Activated T-cell treated with anti-CD3 and anti-CD28 coated beads for 24 hours (primary cell): ENCODE measurements at places on chromosomes 7 and 10.
A peak's percentile ranks its signal among the peaks of the same experiment; 100 is the strongest.

DNA sequence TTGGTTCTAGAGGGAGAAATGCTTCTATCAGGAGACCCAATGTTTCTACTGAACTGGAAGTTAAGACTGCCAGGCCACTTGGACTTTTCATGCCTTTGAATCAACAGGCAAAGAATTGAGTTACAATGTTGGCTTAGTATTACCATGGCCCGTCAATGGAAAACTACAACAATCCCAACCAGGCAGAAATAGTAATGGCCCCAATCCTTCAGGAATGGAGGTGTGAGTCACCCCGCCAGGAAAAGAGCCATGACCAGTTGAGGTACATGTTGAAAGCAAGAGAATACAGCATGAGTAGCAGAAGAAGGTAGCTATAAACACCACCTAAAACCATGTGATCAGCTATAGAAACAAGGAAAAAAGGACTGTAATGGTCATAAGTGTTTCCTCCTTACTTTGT lies 101.9 kb downstream of the DGKB start:
- no peak for DNase-seq

- no peak for DNase-seq
Observed at GRCh38 chr7:18667466-18667865, 171.9 kb downstream of the HDAC9 start.

GRCh38 chr10:113522460-113522859 lies 30.4 kb upstream of the HABP2 start:
- no peak for DNase-seq

GRCh38 chr10:541750-542371 lies 147.6 kb downstream of the DIP2C start:
- no peak for DNase-seq

GRCh38 chr7:152476551-152476950 lies 40.7 kb upstream of the KMT2C start:
- no peak for DNase-seq

DNA sequence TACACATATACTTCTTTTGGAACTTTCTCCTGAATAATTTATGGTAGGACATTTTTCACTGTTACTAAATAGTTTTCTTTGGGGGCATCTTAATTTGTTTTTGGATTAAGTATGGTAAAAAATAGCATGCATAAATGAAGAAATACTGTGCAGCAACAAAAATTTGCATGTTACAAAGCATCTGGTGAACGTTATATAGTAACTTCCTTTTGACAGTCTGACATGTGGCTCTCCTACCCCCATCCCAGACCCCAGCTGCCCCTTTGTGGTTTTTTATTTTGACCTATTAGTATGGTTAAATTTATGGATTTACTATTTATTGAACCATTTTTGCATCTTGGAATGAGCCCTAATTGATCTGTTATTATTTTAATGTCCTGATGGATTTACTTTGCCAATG lies 9.9 kb downstream of the TASOR2 start:
- no peak for DNase-seq

- no peak for DNase-seq
Observed at GRCh38 chr10:126842836-126843235, 62.4 kb upstream of the DOCK1 start.

GRCh38 chr7:106626376-106627164 lies 34.4 kb downstream of the CCDC71L start:
- no peak for DNase-seq

GRCh38 chr7:28408960-28409715 lies 3.2 kb upstream of the CREB5 start:
- DNase-seq: peak; percentile 51

DNA sequence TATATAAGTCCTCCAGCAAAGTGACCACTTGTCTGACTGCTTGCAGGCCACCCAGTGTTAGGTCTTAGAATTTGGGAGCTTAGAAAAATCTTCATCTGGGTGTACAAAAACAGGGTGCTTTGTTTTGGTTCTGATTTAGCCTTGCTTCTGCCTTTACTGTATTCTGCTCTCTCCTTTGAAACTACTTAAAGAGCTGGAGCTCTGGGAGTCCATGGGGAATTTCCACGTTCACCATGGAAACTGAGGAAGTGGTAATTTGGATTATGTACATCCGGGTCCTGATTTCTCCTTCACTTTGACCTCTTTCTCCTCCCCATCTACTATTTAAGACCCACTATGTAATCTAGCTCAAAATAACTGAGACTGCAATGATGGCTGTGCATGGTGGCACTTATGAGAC lies 103.0 kb downstream of the JAZF1 start:
- DNase-seq: no peak

- DNase-seq: no peak
Observed at GRCh38 chr10:61302124-61302523, 151.1 kb downstream of the TMEM26 start.

- peak; percentile 36 for DNase-seq
Observed at GRCh38 chr7:155412416-155413253, 45.3 kb upstream of the EN2 start.

DNA sequence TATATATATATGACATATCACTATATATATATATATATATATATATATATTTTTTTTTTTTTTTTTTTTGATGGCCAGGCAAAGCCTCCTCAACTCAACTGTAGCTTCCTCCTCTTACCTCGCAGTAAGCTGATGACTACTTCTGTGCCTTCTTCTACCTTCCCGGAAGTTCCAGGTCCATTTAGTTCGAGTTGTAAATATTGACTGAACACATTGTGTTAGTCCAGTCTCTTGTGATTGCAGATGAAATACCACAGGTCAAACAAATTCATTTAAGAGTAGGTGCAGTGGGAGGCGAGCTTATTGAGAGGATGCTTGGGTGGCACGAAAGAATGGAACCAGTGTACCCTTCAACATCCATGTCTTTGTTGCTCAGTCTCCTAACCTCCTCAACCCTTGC lies 144.6 kb downstream of the ST7 start:
- DNase-seq: no peak

DNA sequence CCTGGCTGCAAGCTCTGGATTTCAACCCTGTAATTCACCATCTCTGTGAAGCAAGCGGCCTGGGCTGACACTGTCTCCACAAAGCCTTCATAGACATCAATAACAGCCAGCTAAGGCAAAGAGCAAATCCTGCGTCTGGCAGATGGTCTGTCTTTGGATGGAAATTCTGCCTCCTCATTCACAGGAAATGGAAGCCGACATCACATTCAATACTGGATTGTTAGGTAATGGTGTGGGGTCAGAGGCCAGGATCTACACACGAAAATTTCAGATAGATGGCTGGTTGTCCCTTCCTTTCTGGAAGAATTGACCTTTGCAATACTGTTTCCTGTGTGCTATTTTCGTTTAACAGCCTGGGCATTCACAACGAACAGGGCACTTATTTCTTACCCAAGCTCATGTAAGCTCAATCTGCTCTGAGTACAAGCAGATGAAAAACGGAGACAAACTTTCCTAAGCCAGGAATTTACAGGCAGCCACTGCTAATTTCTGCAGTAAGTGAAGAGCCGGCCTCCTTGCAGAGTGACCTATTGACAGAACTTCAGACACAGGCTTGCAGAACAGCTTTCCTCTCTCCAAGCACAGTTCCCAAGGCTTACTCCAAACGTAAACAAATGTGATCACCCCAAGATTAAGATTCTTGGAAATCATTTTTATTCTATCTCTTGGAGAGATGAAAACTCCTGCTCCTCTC lies 3.1 kb upstream of the ADAM12 start:
- DNase-seq: no peak

- no peak for DNase-seq
Observed at GRCh38 chr7:117871778-117872538, 1.3 kb downstream of the CTTNBP2 start.

DNA sequence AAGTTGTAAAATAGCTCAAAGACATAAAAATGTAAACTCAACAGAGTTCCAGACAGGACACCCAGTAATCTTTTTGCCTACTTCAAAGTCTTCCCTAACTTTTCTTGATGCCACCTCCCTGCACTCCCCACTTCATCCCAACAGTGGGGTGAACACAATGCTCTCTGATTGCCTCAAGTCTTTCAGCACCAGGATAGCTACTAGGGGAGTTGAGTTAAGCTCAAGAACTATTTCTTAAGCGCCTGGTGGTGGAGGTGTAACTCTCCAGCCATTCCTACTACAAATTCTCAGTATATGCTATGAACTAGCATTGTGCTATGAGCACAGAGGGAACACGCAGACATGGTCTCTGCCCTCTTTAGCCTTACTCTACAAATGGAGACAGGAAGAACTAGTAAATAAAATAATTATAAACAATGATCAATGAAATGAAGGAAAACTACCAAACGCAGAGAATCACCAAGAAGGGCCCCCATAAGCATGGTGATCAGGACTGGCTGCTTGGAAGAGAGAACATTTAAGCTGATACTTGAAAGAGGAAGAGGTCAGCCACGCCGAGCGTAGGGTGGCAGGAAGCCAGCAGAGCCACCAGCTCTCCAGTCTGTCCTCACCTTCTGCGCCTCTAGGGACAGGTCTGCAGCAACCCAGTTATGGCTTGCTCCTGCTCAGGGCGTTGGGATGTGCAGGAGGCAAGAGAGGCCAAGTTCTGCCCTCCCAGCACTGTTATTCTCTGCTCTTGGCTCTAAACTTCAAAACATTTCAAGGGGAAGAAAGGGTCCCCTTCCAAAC lies 16.7 kb upstream of the FRA10AC1 start:
- DNase-seq: no peak

- no peak for DNase-seq
Observed at GRCh38 chr7:102974366-102975236, 61.8 kb downstream of the LRRC17 start.

- no peak for DNase-seq
Observed at GRCh38 chr10:101563007-101563406, 25.1 kb downstream of the POLL start.

DNA sequence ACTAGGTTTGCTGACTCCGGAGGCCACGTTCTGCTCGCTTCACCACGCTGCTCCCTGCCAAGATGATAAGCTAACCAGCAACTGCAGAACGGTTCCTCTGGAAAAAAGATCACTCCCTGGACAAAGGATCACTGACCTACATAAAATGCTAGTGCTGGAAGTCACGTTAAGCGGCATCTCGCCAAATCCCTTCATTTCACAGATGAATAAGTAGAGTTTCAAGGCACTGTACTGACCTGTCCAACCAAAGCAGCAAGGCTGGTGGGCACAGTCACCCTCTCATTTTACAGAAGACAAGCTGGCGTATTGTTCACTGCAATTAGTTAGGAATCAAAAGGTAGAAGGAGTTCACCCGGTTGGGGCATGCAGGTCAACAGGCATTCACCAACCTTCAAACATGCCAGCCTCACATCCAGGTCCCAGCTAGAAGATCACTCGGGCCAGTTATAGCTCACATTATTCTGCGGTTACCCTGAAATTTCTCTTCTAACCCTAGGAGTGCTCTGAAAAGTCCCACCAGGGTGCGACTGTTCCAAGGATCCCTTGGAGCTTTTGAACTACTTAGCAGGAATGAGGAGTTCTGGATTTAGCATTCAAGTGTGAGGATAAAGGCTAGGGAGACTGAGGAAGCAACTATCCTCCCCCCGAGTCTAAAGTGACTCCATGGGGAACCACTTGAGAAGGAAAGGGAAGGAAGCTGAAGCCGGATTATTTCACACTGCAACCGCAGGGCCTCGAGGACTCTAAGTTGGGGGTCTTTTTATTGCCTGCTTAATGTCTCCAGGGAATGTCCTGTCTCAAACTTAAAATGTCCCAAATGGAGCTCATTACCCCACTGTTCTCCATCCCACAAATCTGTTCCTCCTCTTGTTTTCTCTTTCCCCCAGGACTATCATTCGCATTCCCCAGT lies 32.8 kb downstream of the HIPK2 start:
- DNase-seq: no peak

DNA sequence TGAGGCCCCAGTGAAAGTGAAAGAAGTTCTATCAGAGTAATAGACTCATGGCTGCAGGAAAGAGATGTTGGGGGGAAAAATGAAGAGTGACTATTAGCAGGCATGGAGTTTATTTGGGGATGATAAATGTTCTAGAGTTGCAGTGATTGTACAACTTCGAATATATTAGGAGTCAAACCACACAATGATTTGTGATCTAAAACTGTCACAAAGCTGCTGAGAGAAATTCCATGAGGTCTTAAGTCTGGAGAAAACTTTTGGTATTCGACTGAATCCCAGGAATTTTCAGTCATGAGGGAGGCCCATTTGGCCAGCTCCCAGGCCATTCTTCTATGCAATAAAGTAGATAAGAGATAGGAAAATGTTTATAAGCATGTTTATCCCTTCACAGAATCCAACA lies 55.9 kb upstream of the UNC5B start:
- no peak for DNase-seq
